Forelimb muscle (tissue), 1 donor: ENCODE measurements at places on chromosomes 2 and 18. TPM values are rescaled to one million over a fixed set of nuclear protein-coding genes. Genes with fewer than 3 reads are reported as not detected.

GRCh38 chr2:53913721-53914120 is 54.0 kb upstream of the GPR75 start:
- DNase-seq = no peak

GRCh38 chr2:13005761-13006335 is 289.1 kb downstream of the TRIB2 start:
- DNase-seq = no peak

GRCh38 chr2:205700331-205701132 is 18.2 kb downstream of the NRP2 start:
- no peak for DNase-seq

The CIB4 gene
- polyA plus RNA-seq = not detected

The AGXT gene
- not detected for polyA plus RNA-seq

GRCh38 chr2:148640767-148641166 is 3.8 kb upstream of the EPC2 start:
- no peak for DNase-seq

The MOCOS gene
- 0.14 TPM for polyA plus RNA-seq

The NLRC4 gene
- 0.85 TPM for polyA plus RNA-seq

The CHCHD5 gene
- 31.0 TPM for polyA plus RNA-seq

DNA sequence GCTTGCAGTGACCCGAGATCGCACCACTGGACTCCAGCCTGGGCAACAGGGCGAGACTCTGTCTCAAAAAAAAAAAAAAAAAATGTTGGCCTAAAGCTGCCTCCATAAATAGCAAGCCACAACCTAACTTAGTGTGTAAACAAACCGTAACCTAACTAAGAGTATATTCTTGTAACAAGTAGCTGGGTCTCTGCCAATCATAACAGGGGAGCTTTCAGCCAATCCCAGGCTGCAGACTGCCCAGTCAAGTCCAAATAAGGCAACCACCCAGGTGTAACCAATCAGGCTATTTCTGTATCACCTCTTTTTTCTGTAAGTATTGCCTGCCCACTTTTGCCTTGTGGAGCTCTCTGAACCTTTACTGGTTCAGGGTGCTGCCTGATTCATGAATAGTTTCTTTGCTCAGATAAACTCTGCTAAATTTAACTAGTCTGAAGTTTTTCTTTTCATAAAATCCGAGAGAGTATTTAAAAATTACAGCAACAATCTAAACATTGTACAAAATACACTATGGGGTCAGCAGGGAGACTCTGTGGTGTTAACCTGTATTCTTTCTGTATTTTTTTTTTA is 4.5 kb downstream of the PSTPIP2 start:
- DNase-seq = no peak

The TCF7L1 gene
- 34.6 TPM for polyA plus RNA-seq
